ENCODE measurements at places on chromosomes 2 and 18.

DNA sequence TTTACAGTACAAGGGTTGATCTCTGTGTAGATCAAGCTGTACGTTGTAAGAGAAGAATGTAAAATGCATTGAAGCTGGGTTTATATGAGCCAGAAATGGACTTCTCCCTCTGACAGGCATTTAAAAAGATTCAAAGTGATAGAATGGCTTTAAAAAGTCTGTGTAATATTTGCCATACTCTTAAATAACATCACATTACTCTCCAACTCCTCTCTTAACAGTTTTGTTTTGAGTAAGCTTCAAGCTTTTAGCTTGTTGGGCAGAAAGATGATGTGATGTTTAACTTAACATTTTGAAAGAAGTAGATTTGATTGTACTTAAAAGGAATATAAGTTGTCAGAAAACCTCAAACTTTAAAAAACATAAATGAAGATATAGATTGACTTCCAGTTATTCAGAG lies 72.2 kb downstream of the COX7A2L start:
- no peak for DNase-seq

- DNase-seq = no peak
Measured at GRCh38 chr18:76505614-76506013, 10.6 kb upstream of the ZNF516 start.

- peak; percentile 59 for DNase-seq
Measured at GRCh38 chr18:26133652-26134051, at the start of gene PSMA8. TSS of gene PSMA8 (plus strand) at chr18:26133869. CDS start at chr18:26133966, 97 bp downstream.

DNA sequence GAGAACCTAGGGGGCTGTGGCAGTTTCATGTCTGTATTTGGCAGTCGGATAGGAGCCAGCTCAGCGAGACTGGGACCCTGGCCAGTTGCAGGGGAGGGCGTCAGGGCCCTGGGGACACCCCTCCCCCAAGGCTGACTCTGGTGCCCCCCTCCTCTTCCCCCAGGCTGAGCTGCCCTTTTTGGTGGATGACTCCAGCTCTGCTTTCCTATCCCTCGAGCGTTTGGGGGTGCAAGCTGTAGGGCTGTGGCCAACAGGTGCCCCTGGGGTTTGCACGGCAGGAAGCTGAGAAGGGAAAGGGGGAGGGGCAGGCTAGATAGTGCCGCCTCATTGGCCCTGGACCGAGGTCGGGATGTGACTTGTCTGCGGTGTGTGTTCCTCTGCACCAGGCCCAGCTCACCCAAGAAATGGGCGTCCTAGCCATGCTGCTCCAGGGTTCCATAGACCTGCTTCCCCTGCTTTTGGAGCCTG lies 26.4 kb downstream of the SPEG start:
- DNase-seq = no peak

- no peak for DNase-seq
Measured at GRCh38 chr2:137801228-137801627, 163.0 kb upstream of the HNMT start.

DNA sequence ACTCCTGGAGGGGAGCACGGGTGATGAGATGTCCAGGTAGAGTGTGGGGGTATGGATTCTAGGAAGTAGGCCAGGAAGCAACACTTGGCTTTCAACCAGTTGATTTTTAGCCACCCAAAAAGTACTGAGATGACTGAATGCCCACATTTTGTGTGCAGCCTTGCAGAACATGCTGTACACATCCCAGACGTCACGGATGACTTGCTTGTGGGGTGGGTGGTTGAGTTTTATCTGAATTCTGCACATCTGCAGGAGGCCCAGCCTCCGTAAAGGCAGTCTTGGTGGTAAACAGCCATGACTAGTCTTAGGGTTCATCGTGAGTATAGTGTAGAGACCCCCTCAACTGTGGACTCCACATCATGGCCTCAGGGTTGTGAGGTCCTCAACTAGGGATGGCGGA lies 53.3 kb upstream of the CCDC195 start:
- DNase-seq = no peak
